T-helper 9 cell (primary cell): ENCODE measurements at places on chromosomes 6 and 20.

DNA sequence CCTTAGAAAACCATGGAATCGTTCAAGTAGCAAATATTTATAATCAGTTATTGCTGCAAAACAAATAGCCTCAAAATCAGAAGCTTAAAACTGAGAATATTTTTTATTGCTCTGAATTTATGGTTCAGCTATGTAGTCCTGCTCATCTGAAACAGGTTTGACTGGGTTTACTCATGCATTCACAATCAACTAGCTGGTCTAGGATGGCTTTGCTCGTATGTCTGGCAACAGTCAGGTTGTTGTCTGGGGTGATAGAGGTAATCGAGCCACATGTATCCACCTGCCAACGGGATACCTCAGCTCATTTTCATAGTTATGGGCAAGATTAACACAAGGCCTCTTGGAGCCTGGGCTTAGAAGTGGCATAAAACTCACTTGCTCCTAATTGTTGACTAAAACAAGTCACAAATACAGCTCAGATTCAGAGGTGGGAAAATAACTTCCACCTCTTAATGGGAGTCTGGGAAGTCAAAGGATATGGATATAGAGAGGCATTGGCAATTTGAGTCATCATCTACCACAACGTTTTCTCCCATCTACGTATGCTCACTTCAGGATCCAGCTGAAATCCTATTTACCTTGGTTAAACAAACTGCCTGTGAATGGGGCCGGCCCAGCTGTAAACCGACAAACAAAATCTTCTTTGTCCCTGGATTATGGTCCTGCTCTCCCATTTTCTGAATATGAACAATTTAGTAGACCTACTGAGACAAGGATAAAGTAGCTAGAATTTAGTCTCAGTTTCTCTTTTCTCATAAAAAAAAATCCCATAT is 54.5 kb upstream of the TENT5A start:
- DNase-seq, result no peak

DNA sequence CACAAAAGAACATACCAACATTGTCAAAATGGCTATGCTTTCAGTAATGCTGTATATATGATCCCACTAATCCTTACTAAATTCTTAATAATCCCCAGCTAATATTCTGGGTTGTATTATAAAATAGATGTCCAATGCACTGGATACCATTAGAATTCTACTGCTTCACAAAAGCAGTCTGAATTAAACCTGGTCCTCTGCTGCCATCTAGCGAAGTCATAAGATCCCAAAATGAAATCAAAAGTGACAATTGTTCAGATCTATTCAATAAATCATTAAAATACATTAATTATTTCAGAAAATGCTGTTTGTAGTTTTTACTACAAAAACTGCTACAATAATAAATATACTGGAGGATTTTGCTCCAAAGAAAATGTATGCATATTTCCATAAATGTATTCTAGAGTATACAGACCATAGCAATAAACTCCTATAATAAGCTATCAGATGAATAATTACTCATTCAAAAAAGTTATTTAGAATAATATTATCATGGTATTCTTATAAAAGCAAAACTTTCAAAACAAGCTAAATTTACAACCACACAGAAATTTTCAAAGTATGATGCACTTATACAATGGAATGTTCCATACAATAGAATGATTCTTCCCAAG is 92.6 kb downstream of the RNGTT start:
- peak; percentile 24 for DNase-seq

DNA sequence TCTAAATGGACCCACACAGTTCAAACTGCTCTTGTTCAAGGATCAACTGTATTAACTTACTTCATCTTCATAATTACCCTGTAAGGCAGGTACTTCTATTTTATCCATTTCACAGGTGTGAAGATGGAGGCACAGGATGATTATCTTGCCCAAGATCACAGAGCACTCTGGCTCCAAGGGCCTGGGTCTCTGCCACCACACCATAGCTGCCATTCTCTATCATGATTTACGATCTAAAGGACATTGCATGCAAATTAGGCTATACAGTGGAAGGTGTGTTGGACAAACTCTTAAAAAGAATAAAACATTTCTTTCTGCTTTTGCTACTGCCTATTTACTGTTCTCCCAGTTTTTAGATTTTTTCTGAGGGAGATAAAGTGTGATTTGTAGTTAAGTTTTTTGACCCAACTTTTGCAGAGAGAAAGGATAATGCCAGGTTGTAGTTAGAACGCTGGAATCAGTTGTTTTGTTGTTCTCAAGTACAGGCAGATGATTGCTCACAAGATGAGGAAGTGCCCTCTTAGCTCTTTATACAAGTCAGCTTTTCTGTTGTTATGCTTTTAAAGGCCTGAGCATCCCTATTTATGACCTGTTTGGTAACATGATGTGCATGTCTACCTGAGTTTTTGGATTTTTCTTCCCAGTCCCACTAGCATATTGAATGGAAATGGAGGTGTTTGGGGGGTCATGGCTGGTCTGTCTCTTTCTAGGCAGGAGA is 247.9 kb downstream of the ZFAND3 start:
- DNase-seq, result no peak

DNA sequence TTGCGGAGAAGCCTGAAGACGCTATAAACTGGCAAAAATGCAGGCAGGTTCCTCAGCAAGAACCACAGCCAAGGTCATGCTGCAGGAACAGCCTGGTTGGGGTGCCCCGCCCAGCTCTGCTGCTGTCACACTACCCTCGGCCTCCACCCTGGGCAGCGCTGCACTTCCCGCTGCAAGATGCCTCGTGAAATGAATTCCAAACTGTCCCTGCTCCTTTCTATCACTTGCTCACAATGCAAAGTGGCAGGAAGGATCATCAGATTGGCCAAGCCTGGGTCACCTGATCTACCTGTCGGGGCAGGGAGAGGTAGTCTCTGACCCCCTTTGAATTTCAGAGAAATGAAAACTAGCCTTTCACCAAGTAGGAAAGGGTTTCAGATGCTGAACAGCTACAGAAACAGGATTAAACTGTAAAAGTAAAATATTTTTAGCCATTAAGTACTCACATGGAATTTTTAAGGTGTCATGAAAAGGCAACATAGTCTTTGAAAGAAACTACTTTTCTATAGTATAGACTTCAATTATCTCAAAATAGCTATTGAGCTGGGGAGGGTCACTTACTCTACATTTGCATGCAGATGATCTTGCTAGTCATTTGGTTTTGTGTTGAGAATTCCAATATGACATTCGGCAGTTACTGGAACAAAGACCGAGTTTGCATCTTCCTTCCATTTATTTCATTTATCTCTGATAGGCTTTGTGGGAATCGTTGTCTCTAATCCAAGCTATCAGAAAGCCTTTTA is 236.4 kb upstream of the ASCC3 start:
- no peak for DNase-seq

- DNase-seq, result no peak
Observed at GRCh38 chr20:59173938-59174491, 10.4 kb downstream of the ZNF831 start.

DNA sequence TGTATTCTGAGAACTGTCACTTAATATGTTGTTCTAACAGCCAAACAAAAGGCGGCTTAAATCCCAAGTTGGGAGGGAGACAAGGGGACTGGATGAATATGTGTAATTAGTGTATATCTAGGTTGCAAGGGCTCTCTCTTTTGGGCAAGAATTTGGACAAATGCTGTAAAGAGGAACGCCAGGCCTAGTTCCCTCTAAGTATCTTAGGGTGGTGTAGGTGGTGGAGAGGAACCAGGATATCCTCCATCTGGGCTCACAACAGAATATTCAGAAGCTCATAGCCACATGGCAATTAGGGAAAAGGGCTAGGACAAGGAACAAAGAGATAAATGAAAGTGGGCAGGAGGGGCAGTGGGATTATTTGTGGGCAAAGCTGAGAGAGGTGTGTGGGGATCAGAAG is 149.5 kb downstream of the LRFN2 start:
- no peak for DNase-seq

DNA sequence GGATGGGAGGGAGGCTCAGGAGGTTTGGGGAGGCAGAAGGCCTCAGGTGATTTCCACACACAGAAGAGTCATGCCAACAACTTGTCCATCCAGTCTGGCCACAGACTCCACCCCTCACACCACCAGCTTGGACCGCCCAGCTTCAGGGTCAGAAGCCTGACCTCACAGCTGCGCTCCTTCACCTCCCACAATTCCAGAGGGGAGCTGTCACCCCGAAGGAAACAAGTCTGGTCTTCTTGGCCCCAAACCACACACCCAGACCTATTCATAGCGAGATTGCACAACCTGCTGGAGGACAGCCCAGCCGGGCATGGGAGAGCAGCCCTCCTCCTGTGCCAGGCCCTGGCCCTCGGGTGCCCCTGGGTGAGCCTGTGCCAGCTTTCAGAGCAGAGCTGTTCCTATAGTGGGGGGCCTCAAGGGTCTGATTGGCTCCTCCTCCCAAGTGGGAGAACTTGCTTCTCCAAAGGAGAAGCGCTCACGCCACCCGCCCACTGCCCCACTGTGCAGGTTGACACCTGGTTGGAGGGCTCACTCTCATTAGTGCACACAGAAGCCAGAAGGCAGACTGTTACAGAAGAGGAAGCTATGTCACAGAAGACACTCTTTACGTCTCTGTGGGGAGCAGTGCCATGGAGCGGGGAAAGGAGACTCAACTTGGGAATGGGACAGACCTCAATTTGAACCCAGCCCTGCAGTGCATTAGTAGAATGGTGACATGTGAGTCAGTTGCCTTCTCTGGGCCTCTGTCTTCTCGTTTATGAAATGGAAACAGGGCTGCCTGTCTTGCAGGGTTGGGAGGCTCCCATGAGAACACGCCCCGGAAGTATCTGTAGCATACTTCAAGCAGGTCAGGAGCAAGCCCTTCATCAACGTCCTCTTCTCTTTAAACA is 128.8 kb downstream of the FOXO3 start:
- no peak for DNase-seq

DNA sequence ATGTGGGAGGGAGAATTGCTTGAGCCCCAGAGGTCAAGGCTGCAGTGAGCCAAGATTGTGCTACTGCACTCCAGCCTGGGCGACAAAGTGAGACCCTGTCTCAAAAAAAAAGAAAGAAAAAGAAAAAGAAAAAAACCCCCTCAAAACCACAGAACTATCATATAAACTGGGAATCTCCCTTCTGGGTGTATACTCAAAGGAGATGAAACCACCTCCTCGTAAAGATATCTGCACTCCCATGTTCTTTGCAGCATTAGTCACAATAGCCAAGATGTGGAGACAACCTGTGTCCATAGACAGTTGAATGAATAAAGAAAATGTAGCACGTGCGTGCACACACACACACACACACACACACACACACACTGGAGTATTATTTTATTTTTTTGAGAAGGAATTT is 8.5 kb upstream of the AFG1L start:
- no peak for DNase-seq

- DNase-seq, result no peak
Observed at GRCh38 chr20:53828682-53829254, 235.1 kb upstream of the ZNF217 start.

GRCh38 chr20:12927489-12927888 is 81.3 kb upstream of the SPTLC3 start:
- no peak for DNase-seq

DNA sequence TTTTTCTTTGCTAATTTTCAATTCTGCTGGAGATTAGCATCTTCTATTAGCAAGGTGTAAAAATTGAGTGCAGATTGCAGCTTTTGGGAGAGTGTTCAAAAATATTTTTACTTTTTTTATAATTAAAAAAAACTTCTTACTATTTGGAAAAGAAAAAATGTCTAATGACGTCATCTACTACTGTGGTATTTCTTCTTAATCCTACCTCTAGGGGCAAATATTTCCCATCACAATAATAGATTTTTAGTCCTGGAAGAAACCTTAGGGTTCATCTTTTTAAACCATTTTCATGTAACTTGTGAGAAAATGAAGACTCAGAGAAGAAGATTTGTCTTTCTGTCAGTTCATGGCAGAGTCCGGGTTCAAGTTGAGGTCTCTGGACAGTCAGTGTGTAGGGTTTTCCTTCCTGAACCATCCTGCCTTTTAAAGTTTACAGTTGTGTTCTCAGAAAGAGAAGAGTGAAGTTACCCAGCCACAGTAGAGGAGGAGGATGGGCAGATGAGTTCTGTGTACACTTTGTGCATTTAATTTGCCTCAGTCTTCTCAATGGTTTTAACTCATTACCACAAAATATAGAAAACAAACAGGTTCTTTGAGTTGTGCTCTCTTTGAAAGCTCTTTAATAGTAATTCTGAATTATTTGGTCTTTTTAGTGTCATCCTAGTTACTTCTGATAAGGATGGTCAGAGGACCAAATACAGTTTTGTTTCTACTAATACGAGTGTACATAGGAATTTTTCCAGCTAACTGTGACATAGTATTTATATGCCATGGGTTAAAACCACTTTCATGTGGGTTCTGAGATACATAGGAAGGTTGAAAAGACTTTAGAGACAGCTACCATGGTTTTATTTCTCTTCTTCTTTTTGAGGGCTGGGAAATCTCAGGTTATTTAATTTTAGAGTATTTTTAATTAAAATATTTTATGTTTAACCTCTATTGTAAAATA is 184.7 kb downstream of the CDKAL1 start:
- no peak for DNase-seq

DNA sequence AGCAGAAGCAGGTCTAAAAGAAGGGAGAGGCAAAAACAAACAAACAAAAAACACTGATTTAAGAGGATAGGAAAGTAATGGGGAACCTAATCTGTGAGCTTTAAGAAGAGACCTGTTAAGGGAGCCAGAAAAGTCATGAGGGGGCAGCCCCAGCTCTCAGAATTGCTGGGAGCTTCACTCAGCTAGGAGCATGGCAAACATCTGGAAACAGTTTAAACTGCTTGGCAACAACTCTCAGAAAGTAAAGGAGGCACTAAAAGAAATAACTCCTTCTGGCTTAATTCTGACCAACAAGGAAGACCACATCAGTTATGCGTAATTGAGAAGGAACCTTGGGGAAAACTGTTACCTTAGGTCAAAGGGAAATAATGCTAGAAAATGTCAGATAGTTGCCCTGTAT is 121.4 kb downstream of the LAMP5 start:
- no peak for DNase-seq

DNA sequence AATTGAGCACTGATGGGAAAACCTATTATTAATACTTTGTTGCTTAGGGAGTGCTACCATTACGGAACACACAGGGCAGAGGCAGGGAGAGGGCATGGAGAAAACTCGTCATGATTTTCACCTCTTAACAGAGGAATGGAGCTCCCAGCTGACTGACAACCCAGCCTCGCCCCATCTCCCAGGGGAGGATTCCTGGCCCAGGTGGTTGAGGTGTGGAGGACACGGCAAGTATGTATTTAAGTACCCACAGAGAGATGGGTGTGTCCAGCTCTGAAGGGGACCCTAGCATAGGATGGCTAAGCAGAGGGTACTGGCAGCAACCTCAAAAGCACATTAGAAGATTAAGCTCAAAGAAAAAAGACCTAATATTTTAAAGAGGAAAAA is 261.9 kb upstream of the MOCS1 start:
- no peak for DNase-seq

DNA sequence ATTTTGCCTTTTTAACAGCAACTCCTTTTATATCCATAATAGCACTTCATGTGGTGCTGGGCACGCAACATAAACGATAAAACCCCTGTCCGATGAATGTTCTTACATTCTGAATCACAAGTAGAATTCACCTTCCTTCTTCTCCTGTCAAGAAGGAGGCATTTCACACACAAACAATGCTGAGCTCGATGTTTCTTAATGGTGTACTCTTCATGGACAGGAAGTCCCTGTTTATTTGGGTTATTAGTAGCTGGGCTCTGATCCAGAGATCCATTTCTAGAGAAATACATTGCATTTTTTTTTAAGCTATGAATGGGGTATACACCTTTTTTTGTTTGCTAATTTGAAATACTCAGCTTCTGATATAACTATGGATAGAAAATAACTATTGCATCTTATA is 82.4 kb downstream of the PPP1R3G start:
- DNase-seq, result no peak

GRCh38 chr20:59575653-59576052 is 28.7 kb upstream of the PHACTR3 start:
- no peak for DNase-seq

- no peak for DNase-seq
Observed at GRCh38 chr6:143213859-143214376, 153.2 kb downstream of the AIG1 start.
